ENCODE measurements at places on chromosomes 11 and 22.

- DNase-seq = no peak
Measured at GRCh38 chr11:76088511-76088910, 117.8 kb downstream of the WNT11 start.

- DNase-seq = no peak
Measured at GRCh38 chr22:19473578-19473977, 5.4 kb downstream of the UFD1 start.

DNA sequence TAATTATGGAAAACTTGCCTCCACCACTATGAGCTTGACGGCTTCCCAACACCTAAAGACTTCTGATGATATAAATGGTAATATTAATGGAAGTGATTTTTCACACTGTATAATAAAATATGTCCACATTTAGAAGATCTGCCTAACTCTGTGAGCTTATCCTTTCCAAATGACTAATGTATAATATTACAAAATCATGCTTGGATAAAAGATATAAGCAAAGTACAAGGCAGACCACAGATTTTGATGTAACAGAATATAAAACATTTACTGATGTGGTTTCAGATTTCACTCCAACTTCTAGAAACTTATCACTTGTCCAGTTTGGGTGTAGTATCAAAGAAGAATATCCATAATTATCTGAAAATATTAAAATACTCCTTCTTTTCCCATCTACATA, 36.9 kb downstream of the GALNT18 start:
- DNase-seq = no peak

- no peak for DNase-seq
Measured at GRCh38 chr11:129102225-129102624, 89.9 kb downstream of the ARHGAP32 start.

DNA sequence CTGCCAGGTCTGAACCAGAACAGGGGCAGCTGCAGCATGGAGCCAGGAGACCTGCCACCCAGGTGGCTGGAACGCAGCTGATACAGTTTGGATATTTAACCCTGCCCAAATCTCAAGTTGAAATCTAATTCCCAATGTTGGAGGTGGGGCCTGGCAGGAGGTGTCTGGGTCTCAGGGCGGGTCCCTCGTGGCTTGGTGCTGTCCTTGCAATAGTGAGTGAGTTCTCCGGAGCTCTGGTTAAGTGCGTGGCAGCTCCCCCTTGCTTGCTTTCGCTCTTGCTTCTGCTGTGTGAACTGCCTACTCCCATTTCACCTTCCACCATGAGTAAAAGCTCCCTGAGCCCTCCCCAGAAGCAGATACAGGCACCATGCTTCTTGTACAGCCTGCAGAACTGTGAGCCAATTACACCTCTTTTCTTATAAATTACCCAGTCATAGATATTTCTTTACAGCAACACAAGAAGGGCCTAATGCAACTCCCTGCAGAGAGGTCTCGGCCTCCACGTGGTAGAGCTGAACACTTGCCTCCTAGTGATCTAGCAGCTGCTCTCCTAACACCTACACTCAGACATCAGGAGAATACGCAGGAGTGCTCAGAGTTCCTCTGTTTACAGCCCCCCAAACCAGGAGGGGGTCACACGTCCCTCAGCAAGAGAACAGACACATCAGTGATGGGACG, 203.7 kb downstream of the CTTN start:
- DNase-seq = no peak

DNA sequence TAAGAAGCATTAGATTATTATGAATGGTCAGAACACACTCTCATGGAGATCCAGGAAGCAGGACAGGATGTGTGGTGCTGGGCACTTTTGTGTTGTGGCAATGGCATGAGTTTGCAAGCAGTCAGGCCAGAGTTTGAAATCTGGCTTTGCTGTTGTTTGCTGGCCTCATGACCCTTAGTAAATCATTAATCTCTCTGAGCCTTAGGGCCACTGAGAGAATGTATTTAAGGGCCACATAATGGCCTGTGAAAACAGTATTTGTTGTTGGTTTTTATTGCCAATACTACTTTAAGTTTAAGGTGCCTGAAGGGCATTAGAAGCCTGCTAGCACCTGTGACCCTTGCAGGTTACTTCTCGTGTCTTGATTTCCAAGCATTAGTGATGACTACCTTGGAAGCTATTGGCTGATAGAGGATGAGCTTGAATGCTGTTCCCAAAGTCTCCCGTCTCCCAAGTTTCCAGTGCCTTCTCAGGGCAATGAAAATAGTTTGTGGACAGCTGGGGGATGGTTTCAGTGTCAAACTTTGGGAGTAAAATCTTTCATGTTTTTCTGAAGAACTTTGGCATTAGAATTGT, 24.6 kb downstream of the STIM1 start:
- no peak for DNase-seq

DNA sequence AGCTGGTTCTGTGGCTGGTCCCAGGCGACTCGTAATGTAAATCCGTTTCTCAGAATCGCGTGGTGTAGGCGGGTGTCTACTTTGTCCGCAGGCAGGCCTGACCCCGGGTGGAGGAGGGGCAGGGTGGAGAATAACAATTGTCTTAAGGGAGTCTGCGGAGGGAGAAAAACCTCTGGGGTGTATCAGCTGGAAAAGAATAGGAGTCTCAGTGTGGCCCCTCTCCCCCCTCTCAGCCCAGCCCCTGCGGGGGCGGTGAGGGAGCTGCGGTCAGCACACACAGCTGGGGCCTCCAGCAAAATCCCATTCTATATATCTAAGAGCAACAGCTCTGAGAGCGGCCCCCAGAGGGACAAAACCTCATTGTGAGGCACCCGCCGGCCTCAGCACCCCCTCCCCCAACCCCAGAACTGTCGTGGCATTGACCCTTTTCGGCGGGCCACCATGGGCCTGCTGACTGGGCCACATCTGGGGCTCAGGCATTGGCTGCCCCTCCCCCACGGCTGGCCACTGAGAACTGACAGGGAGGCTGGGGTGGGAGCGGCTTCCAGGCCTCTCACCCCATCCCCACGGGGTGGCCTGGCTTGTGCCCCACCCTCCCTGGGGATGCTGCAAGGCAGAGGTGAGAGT, 2.7 kb upstream of the MYRF start:
- DNase-seq = no peak

DNA sequence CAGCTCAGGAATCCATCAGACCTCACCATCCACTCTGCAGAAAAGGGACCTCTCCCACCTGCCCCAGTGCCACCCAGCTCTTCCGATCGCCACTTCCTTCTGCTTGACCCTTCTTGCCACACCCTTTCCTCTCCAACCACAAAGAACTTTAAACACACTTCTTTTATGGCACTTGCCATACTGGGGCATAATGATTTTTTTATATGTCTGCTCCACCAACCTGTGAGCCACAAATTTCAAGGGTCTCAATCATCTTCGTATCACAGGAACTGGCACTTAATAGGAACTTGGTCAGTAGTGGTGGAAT, 11.7 kb upstream of the MYH9 start:
- no peak for DNase-seq

GRCh38 chr22:43847376-43848289, 14.7 kb downstream of the SULT4A1 start:
- DNase-seq = no peak

DNA sequence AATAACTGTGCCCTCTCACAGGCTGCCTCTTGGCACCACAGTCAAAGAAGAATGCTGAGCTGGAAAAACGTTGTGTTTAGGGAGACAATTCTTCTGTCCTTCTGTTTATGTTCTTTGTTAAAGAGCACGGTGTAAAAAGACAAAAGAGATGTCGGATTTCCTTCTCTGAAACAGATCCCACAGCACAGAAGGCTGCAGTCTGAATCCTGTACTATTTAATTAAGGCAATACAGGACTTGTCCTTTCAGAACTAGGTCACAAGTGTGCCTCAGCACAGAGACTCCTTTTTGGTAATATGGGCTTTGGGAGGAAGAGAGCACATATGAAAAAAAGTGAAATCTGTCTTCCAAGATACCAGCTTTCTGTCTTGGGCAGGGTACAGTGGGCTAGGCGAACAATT, 201.2 kb downstream of the NTM start:
- no peak for DNase-seq

DNA sequence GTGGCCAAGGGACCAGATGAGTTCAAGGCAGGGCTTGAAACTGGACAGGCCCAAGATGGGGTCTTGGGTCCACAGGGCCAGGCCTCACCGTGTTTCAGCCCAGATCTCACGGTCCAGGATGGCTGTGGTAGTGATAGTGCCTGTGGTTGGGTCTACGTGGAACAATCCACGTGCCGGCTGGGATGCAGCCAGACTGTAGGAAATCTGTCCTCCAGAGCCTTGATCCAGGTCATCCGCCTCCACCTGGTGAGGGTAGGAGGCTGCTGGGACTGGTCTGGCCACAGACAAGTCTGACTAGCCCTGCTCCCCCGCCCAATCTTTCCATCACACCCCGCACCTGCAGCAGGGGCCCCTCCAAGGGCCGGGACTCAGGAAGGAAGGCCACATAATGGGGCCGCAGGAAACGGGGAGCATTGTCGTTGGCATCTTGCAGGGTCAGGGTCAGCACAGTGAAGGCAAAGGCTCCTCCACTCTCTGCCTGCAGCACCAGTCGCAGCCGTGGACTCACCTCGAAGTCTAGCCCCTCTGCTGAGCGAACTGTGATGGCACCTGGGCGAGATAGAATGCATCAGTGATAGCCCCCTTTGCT, 6.7 kb upstream of the TPP1 start:
- no peak for DNase-seq

GRCh38 chr11:132408877-132409276, 1038.5 kb downstream of the NTM start:
- no peak for DNase-seq

- DNase-seq = no peak
Measured at GRCh38 chr22:42080287-42080686, 787 bp downstream of the SMDT1 start.

DNA sequence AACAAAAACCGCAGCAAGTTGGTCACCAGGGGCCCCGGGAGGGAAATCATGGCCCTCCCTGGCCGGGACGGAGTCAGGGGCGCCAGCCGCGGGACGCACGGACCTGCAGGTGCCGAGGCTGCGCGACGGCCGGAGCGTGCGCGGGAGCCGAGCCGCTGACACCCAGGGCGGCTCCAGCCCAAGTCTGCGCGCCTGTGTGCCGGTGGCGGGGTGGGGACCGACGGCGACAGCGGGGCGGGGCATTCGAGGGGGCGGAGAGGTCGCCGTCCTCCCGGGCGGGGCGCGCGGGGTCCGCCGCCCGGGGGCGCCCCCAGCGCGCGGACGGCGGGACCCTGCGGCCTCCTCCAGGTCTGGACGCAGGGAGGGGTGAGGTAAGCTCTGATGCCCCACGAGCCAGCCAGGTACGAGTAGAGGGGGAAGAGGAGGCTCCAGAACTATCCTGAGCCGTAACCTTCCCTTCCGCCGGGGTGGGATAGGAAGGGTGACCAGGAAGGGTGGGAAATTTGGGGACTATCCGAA, at the start of gene ESAM:
Gene ESAM, minus strand, starts transcription at position 186 of the 519 bp plus-strand sequence. Its CDS starts 136 bp downstream, at position 50.
- DNase-seq = no peak

- DNase-seq = no peak
Measured at GRCh38 chr11:66318600-66318970, 1.7 kb upstream of the CD248 start.

GRCh38 chr22:33030923-33031525, 27.2 kb downstream of the SYN3 start:
- no peak for DNase-seq

DNA sequence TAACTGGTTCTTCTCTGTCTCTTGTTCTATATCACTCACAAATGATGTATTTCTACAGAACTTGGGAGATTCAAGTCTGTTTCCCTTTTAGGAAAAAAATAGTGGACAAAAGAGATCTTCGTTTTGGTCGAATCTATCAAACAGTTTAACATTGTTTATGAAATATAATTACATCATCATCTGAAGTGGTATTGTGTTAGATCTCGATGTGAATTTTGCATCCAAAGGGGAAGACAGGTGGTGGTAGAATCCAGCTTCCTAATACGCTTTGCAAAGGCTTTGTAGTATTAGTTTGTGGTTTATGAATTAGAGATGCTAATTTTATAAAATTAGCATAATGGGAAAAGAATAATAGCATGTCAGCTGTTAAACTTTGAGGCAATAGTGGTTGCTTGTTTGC, 3.4 kb downstream of the SIK2 start:
- no peak for DNase-seq

DNA sequence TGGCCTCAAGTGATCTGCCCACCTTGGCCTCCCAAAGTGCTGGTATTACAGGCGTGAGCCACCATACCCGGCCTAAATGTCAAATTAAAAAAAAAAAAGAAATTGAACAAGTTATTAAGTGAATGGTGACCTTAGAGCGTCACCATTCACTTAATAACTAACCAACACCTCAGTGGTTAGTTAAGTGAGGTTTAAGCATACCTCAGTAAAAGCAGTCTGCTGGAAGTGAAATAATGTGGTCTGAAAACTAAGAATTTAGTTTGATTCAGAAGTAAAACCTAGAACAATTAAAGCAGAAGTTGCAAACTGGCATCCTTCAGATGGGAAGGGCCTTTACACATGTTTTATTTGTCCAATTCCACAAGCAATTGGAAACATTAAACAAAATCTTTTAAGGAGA, 71.5 kb downstream of the FCHSD2 start:
- no peak for DNase-seq

GRCh38 chr22:39897841-39898240, 3.0 kb upstream of the GRAP2 start:
- no peak for DNase-seq

- no peak for DNase-seq
Measured at GRCh38 chr22:39535357-39535725, 2.8 kb upstream of the RPS19BP1 start.

- no peak for DNase-seq
Measured at GRCh38 chr11:104782377-104782754, 115.9 kb downstream of the CASP12 start.

- no peak for DNase-seq
Measured at GRCh38 chr11:2092956-2093412, 46.2 kb downstream of the IGF2 start.

GRCh38 chr11:8459711-8460399, 134.2 kb downstream of the STK33 start:
- no peak for DNase-seq

GRCh38 chr11:65546217-65546958, 11.8 kb downstream of the LTBP3 start:
- no peak for DNase-seq

GRCh38 chr11:8910649-8911026, 351 bp upstream of the AKIP1 start:
- DNase-seq = no peak

DNA sequence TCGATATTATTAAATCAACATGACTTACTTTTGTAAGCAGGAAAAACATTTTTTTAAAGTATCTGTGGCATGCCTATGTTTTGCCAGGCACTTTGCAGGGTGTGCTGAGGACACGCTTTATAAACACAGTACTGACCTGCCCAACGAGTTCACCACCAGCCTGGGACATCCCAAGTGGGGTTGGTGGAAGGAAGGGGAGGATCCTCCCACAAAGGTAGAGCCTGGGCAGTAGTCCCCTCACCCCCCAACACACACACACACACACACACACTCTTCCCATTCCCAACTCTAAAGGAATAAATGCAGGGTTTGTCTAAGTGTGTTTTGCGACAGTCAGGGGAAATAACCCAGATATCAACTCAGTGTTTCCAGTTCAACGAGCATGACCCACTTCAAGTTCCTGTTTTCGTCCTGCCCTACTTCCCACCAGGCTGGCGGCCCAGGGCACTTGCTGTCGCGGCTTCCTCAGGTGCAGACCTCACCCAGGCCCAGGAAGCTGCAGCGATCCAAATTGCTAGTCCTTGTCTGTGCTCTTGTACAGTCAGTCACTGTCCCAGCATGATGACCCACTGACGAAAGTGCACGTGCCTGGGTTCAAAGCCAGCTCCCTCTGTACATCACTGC, 3.1 kb downstream of the CERK start:
- DNase-seq = no peak
